ENCODE measurements at places on chromosomes 1 and 21.

DNA sequence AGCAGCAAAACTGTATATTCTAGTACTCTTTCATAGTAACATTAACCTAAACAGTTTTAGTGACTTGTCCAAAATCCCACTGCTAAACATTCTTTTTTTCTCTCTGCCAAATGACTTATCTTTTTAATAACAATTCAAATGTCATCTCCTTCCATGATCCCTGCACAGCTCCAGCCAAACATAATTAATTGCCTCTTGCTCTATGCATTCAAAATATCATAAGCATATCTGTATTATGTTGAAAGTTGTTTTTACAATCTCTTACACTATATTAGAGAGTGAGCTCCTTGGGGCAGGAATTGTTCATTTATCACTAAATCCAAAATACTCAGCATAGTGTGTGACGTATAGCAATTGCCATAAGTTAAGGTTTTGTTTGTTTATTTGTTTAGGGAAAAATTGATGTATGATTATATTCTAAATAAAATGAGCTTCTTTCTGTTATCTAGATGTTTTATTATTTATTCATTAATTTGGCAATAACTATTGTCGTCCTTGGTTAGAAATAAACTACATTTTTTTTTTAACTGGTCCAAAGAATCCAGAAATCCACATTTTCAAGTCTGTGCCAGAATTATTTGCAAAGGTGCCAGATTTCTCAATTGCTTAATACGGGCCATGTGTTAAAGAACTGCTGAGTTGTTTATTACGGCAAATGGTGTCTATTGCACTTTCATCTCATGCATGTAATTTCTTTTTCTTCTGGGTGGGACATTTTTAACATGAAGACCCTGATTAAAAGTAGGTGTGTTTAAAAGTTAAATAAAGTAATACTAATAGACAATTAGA lies 577.2 kb upstream of the ZRANB2 start:
- ATAC-seq, result no peak

GRCh38 chr1:206472454-206472853 lies 2.2 kb downstream of the IKBKE start:
- no peak for ATAC-seq

GRCh38 chr1:151616505-151616849 lies 4.6 kb downstream of the SNX27 start:
- no peak for ATAC-seq

DNA sequence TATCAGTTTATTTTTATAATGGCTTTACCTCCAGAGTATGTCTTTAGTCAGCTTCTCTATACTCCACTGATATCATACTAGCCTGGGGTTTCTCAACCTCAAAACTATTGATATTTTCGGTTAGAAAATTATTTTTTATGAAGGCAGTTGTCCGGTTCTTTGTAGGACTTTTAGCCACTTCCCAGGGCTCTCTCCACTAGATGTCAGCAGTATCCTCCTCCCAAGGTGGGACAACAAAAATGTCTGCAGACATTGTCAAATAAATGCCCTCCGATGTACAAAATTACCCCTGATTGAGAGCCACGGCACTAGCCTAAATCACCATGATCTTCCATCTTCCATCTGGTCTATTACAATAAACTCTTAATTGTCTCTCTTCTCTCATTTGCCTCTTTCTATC lies 4.1 kb upstream of the GRIK1 start:
- ATAC-seq, result no peak

- ATAC-seq, result no peak
Observed at GRCh38 chr1:92476071-92476631, 10.6 kb downstream of the GFI1 start.

DNA sequence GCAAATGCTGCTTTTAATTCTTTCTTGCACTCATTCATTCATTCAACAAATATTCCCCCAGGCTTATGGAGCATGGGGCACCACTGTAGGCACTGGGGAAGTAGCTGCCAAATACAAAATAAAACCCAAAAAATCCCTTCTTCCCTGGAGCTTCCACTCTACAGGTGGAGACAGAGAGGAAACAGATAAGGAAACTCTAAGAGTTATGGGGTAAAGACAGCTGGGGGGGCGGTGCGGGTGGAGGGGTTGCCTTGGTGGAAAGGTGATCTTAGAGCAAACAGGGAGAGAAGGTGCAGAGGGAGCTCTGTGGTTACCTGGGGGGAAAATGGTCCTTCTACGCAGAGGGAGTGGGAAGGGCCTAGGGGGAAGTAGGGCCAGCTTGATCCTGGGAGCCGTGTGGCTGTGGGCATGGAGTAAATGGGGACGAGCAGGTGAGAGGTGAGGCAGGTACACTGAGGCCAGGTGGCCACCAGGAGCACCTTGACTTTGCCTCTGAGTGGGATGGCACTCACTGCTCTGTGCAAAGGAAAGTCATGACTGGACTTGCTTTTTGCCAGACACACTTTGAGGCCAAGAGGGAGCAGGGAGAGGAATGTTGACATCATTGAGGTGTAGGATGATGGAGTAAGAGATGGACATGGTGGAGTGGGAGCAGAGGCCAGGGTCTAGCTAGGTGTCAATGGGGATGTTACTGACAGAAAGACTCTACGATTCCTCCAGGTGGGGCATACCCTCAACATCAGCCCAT lies 152.0 kb downstream of the ETS2 start:
- no peak for ATAC-seq

DNA sequence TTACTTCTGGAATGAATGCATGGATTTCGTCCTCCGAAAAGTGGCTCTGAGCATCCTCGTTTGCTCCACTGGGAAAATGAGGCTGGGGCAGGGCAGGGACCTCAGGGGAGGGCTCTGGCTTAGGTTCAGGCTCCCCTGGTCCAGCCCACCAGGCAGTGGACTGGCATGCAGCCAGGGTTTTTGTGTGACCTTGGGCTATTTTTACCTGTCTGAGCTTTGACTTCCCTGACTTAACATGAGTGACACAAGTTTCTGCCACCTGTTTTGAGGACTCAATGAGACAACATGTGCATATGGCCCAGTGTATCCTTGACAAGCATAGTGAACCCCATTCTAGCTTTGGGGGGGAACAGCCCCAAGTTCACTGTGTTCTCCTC lies 32.6 kb upstream of the EDN2 start:
- ATAC-seq, result no peak

GRCh38 chr1:166908942-166909341 lies 32.9 kb upstream of the TADA1 start:
- ATAC-seq, result no peak

DNA sequence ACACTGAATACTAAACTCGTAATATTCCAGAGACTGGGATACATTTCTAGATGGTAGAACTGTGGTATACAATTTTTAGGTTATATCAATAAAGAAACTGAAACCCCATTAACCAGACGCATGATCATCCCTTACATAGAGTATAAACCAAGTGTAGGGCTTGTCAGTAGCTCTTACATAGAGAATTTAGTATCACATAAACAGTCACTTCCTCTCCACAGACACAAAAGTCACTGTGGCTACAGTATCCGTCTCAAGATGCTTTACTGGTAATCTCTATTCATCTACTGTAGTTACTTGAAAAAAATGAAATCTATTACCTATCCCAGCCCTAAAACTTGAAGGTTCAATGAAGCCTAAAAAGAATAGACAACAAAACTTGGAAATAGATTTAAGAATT lies 252.3 kb upstream of the TMPRSS15 start:
- no peak for ATAC-seq

DNA sequence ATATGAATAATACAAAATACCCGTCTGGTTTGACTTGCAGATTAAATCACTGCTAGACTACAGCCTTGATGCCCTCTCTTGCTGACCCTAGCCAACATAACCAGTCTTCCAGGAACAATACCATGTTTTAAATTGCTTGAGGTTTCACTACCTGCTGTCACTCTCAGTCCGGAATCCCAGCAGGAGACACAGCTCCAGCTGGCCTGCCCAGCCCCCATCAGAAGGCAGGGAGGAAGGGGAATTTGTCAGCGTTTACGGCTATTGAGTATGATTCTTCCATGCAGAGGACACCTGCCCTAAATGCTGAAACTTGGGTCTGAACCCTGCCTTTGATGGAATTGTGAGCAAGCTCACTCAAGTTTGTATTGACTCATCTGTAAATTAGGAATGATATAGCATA lies 33.0 kb downstream of the ZNF496 start:
- no peak for ATAC-seq

GRCh38 chr1:143748906-143749305 lies 222.9 kb downstream of the FAM72C start:
- no peak for ATAC-seq

DNA sequence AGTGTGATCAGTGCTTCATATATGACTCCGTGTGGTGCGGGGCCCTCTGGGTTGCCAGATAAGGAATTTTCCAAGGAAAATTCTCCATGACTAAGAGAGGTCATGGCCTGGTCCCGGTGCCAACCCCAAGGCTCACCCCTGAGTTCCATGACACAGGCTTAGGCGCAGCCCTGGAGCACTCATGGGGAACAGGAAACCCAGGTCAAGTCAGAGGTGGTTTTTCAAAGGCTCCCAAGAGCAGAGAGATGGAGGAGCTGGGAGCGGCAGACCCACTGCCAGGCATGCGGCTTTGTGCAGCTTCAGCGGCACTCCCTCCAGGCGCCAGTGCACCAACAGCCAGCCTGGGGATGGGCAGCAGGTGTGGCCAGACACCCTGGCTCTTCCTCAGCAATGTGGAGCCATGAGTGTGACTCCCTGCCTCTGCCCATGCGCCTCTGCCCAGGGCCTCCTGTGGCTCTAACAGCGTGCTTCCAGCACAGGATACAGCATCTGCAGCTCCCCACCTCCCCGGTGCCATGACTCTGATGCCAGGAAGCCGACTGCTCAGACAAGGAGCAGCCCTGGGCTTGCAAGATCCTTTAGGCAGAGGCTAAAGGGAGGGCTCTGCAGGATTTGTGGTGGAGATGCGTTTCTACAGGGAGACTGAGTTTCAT lies 47.3 kb downstream of the GPR161 start:
- peak; percentile 72 for ATAC-seq

DNA sequence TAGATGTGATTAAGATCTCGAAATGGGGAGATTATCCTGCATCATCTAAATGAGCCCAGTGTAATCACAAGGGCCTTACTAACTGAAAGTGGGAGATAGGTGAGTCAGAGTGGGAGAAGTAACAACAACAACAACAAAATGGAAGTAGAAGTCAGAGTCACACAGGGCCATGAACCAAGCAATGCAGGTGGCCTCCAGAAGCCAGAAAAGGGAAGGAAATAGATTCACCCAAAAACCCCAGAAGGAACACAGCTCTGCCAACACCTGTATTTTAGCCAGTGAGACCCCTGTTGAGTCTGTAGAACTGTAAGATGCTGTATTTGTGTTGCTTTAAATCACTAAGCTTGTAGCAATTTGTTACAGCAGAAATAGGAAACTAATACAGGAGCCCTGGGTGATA lies 4.1 kb downstream of the TAGLN2 start:
- ATAC-seq, result no peak

- peak; percentile 67 for ATAC-seq
Observed at GRCh38 chr21:45454926-45455673, 50.1 kb downstream of the COL18A1 start.
